ENCODE measurements at places on chromosomes 7 and 10.

DNA sequence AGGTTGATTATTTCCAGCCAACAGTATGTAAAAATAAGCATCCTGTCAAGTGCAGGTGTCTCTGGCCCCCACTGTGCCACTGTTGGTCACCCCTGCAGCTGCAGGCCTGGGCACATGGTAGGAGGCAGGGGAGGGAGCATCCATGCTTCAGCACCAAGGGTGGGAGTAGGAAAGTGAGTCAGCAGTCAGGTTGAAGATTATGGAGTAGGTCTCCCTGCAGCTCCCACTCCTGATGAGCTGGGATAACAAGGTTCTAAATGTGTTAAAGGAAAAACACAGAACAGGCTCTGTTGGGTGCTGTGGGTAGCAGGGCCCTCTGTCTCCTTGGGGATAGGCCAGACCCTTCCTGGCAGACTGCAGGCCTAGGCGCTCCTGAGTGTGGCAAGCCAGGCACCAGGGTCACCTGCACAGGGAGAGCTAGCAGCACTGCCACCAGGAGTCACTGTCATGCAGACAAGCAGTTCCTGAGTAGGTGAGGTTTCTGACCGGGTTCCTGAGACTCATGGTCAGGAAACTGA lies 59.3 kb downstream of the NUDCD3 start:
- no peak for DNase-seq

GRCh38 chr7:32928785-32929298 lies 28.4 kb upstream of the FKBP9 start:
- DNase-seq: no peak

DNA sequence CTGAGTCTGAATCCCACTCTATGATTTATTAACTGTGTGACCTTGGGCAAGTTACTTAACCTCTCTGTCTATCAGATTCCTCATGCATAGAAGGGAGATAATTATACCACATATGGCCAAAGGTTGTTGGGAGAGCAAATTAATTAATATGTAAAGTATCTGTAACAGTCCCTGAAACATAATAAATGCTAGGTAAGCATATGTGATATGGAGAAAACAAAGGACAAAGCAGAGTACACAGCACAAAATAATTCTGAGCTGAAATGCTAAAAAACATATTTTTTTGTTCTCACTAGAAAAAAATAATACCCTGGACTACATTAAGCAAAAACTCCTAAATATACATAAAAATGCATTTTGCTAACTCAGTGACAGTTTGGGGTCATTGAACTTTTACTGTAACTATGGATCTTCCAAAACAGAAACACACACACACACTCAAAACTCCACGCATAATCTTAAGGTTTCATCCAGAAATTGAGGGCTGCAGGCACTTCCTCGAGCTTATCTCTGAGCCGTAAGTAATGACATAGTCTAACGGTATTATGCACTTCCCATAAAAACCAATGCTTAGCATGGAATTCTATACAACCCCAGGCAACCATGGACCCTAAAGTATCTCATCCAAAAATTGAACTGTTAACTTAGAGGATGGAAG lies 201.7 kb upstream of the PTN start:
- no peak for DNase-seq

DNA sequence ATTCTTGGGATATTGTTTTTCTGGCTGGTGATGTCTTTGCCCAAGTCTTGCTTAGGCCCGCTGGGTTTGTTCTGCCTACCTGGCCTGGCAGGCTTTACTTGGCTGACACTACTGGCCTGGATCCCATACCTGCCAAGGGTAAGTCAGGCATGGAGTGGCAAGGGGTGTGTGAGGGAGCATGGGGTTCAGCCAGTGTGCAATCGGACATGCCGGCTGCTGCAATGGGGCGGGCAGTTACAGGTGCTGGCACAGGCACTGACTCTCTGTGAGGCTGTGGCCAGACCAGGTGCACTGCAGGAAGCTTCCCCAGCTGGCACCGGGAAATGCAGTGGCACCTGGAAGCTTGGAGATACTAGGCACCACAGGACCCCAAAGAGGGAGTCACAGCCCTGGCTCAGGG lies 168.4 kb downstream of the PON1 start:
- no peak for DNase-seq

DNA sequence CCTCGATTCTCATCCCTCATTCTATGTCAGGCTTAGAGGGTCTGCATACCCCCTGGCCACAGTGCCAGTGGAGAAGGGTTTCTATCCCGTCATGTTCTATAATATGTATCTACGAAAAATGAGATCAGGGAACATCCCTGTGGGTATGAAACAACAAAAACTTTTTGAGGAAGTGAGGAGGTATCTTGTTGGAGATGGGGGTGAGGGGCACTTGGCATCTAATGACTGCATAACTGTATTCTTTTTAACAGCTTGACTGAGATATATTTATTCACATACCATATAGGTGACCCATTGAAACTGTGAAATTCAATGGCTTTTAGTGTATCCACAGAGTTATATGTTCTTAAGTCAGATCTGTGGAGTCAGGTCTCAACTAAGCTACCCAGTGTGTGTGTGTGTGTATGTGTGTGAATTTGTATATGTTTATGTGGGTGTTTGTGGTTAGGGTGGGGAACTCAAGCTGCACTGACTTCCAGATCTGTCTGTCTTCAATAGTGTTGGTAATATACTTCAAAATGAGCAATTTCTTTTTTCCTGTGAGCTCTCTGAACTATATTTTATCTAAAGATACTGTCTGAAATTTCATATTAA lies 528.9 kb downstream of the CNTNAP2 start:
- no peak for DNase-seq

DNA sequence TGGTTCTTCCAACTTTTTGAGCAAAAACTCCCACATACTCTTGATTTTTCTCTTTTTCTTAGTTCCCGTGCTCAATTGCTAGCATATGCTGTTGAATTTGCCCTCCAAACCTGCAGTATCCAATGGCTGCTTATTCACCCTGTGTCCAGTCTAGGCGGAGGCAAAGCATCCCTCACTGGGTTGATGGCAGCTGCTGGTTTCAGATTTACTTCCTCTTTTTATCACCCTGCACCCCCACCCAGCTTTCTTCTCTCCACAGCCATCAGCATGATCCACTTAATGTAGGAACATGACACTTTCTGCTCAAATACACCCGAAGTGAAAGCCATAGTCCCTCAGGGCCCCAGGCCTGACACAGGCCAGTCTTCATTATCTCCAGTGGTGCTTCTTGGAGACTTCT lies 87.6 kb upstream of the ADARB2 start:
- no peak for DNase-seq

- no peak for DNase-seq
Observed at GRCh38 chr7:107999779-108000560, 3.0 kb downstream of the LAMB1 start.

GRCh38 chr10:43202657-43203447 lies 64.0 kb downstream of the RASGEF1A start:
- peak; percentile 40 for DNase-seq

- DNase-seq: no peak
Observed at GRCh38 chr7:151228024-151228866, 1.2 kb upstream of the ABCF2 start.

GRCh38 chr7:83475420-83475819 lies 173.5 kb downstream of the SEMA3E start:
- no peak for DNase-seq

DNA sequence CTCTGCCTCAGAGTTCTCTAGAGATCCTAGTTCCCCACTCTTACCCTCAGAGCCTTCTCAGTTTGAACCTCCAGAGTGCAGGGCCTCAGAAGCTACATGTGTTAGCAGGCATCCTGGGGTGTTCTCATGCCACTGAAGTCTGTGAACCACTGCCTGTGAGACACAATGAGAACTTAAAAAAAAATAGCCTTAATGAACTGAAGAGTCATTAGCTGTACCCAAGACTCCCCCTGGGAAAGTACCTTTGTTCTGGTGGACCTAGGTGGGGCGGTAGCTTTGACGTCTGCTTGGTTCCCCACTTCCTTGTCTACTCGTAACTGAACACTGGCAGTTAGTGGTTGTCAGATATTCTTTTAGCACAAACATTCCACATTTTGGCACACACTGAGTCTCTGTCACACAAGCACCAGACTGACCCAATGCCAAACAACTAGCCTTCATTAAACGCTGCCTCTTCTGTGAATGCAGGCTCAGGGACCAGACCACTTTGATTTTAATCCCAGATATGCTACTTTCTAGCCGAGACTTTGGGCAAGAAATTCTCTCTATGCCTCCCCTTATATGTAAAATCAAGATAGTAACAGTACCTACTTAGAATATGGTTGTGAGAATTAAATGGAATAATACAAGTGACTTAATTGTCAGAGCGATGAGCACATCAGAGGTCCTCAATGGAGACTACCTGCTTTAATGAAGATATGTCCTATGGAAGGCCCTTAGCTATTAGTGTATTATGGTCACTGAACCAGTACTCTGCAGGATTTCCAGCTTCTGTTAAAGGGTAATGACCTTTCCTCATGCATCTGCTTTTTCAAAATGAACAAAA lies 75.3 kb upstream of the CC2D2B start:
- peak; percentile 7 for DNase-seq

- DNase-seq: no peak
Observed at GRCh38 chr7:79009647-79010046, 443.8 kb downstream of the MAGI2 start.

DNA sequence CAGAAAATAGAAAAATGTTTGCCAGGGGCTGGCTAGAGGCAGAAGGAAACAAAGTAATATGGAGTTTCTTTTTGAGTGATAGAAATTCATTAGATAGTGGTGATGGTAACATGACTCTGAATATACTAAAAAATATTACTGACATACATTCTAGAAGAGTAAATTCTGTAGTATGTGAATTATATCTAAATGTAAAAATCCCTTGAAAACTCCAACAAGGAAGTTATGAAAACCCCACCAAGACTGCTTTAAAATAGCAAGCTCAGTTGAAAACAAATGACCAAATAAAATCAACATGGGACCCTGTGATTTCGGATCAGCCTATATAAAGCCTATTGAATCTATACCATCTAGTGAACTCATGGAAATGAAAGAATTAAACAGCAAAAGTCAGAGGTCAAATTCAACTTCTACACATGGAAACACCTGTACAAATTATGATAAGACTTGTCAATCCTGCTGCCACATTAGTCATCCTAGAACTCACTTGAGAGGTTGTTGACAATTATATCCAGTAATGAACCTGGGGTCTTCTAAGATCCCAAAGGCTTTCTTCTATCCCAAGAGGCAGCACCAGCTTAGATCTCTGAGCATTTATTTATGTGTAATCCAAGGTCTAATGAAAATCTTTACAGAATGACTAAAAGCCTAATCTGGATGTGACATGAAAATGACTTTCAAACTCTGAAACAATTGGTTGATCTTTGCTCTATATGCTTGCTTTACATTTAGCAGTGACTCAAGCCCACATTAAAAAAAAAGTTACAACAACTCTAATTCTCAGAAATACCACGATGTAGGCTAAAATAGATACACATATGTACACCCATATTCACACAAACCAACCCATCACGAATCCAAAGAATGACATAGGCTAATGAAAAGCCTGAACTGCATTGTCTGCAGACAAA lies 59.3 kb downstream of the OSBPL3 start:
- DNase-seq: no peak

DNA sequence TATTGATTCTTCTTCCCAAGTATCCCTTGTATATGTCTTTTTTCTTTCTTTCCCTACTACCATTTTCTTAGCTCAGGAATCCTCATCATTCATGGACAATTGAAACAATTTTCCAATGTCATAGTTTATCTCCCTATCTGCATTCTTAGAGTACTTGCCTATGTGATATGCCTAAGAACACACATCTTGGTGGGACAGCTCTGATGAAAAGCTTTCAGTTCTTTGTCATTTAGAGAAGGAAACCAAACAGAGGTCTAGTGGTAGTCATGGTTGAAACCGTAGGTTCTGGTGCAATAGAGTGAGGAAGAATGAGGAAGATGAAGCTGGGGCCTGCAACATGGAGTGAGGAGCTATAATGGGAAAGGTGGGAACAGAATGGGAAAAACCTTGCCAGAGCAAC lies 28.2 kb downstream of the TDRD1 start:
- DNase-seq: no peak

DNA sequence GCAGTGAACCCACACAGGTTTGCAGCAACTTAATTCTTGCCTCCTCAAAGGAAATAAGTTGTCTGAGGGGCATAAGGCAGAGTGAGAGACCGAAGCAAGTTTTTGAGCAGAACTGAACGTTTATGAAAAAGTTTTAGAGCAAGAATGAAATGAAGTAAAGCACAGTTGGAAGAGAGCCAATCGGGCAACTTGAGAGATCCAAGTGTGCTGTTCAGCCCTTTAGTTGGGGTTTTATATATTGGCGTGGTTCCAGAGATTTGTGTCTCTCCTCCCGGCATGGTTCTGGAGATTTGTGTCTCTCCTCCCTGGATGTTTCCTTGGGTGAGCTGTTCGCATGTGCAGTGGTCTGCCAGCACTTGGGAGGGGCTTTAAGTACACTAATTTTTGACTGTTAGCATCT lies 141.4 kb upstream of the DGKB start:
- DNase-seq: no peak

Data from T-helper 9 cell (primary cell).